ENCODE measurements at places on chromosomes 3 and 15.

DNA sequence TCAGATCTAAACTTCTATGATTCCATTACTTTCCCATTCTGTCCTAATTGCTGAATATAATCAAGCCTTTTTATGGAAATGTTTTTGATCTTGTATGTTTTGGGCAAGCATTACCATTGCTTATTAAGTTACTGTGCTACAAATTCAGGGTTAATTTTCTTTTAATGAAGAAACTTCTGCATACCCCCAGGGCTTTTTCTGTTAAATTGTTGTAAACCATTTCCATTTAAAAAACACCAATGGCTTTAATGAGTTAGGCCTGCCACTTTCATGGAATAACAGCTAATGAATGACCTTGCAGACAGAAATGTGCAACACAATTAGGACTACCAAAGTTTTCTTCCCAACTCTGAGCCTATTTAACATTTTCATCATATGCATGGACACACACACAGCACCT, 150.0 kb downstream of the DIPK2A start:
- DNase-seq, result no peak

DNA sequence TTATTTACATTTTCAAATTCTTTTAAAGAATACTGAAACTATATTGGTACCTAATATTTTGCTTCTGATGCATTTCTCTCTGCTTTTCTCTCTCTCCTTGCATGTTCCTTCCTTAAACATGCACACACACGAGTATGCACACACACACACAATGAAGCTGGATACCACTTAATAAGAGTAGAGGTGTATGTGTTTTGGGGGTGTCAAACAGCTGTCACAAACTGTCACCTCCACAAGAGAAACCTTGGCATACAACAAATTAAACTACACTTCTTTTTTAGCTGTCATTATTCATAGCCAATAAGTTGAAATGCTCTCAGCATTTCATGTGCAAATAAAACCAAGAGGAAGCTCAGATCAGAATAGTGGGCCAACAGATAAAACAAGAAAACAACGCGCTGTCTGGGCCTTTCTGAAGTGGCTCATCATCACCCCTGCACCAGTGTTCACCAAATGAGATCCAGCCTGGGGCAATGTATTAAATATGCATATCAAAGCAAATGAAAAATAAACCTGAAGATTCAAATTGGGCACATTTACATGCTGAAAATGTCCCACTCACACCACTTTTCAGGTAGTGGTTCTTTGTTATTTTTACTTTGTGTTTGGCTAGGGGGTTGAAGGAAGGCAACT, 9.7 kb downstream of the MEIS2 start:
- no peak for DNase-seq

DNA sequence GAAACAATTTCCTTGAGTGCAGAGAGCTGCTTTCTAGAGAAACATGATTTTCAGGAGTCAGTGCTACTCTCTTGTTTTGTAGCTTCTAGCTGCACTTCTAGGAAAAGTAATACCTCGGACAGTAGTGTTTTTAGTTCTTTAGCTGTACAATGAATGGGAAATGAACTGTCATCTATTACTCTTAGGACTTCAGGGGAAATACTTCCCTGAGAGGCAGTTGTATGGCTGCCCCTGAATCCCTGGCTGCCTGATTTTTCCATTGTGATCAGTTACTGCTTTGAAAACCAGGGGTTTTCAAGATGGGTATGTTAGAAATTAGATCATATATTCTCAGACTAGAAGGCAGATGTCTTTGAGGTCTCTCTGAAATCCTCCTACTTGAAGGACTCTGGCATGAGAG, 200.3 kb upstream of the SEMA6D start:
- no peak for DNase-seq

DNA sequence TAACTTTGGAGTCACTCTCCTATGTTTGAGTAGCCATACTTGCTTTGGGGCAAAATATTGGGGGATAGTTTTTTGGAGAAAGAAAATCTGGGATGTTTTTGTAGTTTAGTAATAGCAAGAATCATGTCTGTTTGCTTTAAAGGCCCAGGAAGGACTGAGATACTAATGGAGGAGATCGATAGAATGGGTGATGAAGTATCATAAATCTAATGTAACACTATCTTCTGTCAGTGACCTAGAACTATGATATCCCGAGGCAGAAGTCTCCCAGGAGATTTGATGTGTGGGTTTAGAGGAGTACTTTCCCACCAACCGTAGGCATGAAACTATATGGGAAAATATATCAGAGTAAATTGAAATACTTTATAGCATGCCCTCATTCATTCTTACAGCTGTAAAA, 21.0 kb upstream of the NFKBIZ start:
- DNase-seq, result peak; percentile 2

- DNase-seq, result no peak
Measured at GRCh38 chr3:35707904-35708303, 68.6 kb downstream of the ARPP21 start.
